GF-D8 (cell line): ENCODE measurements at places on chromosomes 3 and 15.

DNA sequence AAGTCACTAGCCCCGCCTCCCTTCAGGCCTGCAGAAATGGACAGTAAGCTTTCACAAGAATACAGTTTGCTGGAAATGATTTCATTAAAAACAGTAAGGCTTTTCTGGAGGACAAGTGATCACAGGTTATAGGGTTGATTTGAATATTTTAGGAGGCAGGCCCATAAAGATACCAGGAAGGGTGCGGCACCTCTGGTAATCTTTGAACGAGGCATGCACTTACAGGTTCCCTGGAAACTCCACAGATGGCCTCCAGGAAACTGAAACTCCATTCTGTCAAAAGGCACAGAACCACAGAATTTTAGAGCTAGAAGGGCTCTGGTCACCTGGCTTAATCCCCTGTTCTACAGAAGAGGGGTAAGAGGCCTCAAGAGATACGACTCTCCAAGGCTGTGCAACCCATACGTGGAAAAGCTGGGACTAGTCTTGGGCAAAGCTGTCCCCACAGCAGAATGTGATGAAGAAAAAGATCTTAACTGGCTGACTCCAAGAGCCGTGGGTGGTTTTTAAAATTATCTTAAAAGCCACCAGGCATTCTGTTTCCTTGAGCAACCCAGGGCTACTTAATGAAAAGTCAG, 1.2 kb downstream of the STARD5 start:
- DNase-seq, result no peak

DNA sequence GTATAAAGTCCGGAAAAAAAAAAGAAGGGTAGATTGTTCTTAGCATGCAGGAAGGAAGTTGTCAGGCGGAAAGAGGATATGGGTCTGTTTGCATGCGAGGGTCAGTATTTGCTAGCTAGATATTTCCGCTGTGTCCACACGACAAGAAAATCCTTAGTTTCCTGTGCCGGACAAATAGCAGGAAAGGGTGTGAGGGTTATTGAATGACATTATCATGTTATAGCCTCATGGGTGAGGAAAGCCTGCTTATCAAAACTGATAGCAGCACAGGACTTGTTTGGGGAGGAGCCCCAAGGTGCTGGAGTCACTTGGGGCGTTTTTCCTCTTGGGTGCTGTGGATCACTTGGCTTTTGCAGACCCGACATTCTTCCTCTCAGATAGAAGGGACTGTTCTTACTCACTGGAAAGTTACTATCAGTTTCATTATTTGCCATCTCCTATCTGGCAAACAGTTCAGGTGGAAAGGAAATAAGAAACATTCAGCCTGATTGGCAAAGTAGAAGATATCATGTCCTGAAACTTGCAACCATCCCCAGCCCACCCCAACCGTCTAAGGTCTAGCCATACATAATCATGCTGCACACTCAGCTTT, 127.2 kb upstream of the DPH6 start:
- no peak for DNase-seq

- DNase-seq, result no peak
Observed at GRCh38 chr3:7503431-7503830, 642.5 kb downstream of the GRM7 start.

DNA sequence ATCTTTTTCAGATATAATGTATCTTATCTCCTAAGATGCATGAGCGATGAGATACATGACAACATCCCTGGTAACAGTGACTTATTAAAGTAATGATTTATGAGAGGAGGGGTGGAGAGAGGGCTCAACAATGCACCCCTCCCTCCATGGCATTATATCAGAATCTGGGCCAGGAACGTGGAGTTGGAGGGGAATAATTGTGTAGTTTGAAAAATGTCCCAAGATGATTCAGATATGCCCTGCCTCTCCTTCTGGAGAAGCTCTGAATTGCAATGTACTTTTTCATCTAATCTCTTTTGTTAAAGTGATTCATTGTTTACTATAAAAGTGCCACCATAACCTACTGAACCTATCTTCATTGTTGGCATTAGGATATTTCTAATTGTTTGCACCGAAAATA, 86.5 kb downstream of the FRMD4B start:
- no peak for DNase-seq

GRCh38 chr3:85801955-85802354, 843.2 kb downstream of the CADM2 start:
- DNase-seq, result no peak

GRCh38 chr15:82648257-82649103, 1.3 kb upstream of the CPEB1 start:
- DNase-seq, result no peak

GRCh38 chr3:151203051-151203420, at the start of gene GPR171:
Gene GPR171, minus strand, starts transcription at chr3:151203216. Its CDS starts 3,830 bp downstream, at chr3:151199386.
- no peak for DNase-seq

DNA sequence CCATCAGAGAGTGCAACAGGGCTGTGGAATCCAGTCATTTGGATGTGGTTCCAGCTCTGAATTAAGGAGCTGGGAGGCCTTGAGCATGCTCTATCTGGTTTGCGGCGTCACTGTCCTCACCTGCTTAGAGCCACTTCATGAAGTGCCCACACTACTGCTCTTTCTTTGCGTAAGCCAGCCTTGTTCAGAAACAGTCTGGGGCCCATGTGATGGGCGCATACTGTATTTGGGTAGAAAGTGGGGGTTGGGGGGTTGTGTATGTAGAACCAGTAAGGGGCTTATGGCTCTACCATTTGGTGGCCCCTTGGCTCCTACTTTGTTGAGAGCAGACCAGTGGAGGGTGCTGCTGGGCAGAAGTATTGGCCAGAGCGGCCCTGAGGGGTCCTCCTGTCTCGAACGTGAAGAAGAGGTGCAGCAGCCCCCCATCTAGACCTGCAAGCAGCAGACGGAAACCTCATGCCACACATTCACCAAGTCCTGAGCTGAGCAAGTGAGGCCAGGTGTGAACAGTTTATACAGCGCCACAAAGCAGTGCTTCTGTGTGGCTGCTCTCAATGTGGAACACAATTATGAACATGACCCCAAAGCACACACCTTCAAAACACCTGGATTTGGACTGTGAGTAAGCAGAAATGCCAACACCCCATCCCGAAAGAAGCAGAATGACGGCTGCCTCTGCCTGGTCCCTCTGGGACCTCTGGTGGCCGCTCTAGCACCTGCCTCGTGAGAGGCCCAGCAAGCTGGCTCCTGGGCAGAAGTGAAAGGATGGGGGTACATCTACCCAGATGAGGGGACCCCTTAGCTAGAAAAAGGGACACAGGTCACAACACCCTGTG, 26.6 kb downstream of the SRPRB start:
- no peak for DNase-seq
